ENCODE measurements at places on chromosomes 2 and 18.

GRCh38 chr2:127609031-127609751 lies 36.8 kb upstream of the GPR17 start:
- no peak for DNase-seq

DNA sequence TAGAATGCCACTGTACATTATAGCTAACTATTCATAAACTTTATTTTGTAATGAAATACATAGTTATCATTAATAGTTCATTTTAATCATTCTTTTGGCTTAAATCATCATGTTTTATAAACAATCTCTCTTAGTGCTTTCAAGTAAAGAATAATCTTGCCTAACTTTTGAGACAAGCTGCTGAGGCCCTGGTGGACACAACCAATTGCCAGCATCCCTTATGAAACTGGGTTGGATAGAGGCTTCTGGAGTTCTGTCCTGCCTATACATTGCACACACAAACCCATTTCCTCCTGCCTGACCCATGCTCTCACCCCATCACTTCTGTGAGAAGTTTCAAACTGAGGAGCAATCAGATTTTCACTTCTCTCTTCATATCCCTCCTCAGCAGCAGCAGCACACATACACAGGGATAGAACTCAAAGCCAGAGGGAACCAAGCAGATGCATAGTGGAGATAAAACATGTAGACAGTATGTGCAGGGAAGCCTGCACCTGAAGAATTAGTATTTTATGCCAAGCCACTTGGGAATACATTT lies 450.0 kb upstream of the SLC14A2 start:
- DNase-seq = no peak

DNA sequence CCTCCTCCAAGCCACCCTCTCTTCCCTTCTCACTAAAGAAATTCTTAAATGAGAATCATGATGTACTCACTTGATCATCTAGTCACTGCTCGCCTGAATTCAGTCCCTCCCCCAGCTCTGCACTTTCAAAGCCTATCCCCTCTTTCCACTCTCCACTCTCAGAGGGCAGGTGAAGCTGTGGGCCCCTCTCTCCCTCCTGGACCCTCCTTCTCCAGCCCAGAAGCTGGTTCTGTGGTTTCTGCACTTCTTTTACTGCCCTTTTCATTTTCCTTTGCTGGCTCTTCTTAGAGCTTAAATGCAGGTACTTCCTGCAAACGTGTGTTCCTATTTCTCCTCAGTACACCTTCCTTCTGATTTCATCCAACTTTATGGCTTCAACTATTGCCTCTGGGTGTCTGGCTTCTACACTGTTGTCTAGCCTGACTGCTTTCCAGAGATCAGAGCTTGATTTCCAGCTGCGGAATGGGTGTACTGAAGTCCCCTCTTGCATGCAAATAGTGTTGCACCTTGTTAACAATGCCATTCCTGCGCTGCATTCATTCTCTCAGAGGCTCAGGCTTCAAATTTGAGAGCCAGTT lies 15.3 kb upstream of the TXNDC2 start:
- no peak for DNase-seq

DNA sequence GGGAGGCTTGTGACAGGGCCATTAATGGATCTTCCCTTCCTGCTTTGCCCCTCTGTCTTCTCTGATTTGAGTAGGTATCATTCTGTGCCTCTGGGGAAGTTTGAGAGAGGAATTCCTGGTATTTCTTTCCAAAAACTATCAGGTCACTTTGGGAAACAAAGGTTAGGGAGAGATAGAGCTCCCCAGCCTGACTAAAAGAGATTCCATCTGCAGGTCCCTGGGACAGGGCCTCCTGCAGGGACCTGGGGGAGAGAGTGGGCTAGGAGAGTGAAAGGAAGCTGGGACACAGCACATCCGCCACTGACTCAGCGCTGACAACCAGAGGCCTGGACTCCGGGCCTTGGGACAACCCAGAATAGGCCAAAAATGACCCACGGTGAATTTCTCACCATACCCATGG lies 6.4 kb downstream of the GALNT14 start:
- no peak for DNase-seq

GRCh38 chr18:10259901-10260300 lies 194.5 kb upstream of the APCDD1 start:
- DNase-seq = no peak

DNA sequence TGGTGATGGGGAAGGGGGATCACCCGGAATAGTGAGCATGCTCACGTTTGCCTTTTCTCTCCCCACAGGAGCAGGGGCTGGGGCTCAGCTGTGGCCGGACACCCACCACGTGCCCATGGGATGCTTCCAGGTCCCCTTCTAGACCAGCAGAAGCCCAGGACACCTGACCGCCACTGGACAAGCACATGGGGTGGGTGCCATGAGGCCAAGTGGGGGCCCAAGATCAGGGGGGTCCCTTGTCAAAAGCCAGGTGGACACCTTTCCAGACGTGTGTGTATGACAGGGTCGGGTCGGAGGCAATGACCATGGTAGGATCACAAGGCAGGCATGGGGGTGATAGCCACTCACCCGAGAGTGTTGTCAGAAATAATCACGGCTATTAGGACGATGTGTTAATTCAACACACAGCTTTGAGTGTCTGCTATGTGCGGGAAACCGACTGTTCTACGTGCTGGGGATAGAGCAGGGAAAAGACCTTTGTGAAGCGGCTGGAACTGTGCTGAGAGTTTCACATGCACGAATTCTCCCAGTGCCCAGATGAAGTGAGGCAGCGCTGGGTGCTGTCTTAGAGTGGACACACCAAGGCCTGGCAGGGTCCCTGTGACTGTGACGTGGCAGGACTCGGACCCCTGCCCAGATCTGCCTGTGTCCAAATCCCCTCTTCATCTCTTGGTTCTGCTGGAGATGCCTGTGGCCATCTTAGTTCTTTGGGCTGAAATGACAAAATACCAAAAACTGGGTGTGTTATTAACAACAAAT lies 244.7 kb downstream of the NDUFA10 start:
- DNase-seq = no peak

DNA sequence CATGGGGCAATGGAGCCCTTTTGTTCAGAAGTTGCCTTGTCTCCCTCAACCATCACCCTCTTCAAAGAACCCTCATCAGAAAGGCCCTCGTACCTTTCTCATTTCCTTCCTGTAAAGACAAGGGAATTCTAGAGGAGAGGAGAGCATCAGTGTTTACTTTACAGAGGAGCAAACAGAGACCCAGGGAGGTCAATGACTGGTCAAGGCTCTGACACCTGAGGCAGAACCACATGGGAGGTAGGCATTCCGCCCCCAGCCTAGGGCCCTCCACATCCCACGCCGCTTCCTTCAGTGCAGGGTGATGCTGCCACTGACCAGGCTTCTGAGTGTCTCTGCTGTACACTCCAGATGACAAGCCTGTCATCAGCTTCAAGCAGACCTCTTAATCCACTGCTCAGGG lies 104.7 kb downstream of the NRP2 start:
- no peak for DNase-seq

- DNase-seq = no peak
These were observed 280.7 kb upstream of the VWC2L start for GRCh38 chr2:214130114-214130513.

GRCh38 chr2:205806143-205806905 lies 124.0 kb downstream of the NRP2 start:
- no peak for DNase-seq

- DNase-seq = no peak
These were observed 1037.2 kb upstream of the ACVR2A start for GRCh38 chr2:146807568-146808168.

DNA sequence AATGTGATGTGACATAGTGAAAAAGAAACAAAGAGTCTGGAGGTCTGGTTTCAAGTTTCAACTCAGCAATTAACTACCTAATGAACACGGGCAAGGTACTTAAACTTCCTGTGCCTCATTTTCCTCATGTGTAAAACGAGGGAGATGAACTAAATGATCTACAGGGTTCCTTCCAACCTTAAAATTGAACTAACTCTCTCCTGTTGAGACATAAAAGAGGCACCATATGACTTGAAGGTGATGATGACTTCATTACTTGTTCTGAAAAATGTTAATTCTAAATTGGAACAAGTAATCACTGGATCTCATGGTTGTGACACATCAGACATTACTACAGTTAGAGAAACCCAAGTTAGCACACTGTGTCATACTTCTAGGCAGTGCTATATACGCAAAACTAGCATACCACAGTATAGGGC lies 8.9 kb upstream of the REL start:
- DNase-seq = no peak

GRCh38 chr2:15122915-15123314 lies 438.2 kb downstream of the NBAS start:
- DNase-seq = no peak

DNA sequence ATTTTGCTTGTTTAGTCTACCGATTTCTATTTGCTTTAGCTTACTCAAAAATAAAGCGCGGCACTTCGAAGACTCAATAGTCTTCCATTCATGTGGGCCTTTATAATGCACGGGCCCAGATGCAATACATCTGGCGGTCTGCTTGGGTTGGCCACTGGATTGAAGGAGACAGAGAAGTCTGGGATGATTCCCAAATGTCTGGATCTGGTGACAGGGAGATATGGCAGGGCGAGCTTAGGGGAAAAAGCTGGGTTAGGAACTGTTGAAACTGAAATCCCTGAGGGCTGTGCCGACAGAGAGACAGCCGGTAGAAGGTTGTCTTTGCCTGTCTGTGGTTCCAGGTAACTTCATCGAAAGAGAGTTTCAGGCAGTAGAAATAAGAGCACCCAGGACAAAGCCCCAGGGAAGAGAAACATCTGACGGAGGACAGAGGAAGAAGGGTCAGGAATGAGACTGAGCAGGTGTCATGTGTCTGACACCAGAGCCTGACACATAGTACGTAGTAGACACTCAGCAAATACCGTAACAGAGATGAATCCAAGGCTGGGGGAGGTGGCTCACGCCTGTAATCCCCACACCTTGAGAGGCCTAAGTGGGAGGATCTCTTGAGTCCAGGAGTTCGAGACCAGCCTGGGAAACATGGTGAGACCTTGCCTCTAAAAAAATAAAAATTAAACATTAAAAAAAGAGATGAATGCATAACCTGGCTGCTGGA lies 13.6 kb downstream of the CLUL1 start:
- DNase-seq = no peak

- no peak for DNase-seq
These were observed 52.8 kb downstream of the SLC35F5 start for GRCh38 chr2:113703386-113704299.

- DNase-seq = no peak
These were observed 339.8 kb downstream of the DYSF start for GRCh38 chr2:71792926-71793761.

DNA sequence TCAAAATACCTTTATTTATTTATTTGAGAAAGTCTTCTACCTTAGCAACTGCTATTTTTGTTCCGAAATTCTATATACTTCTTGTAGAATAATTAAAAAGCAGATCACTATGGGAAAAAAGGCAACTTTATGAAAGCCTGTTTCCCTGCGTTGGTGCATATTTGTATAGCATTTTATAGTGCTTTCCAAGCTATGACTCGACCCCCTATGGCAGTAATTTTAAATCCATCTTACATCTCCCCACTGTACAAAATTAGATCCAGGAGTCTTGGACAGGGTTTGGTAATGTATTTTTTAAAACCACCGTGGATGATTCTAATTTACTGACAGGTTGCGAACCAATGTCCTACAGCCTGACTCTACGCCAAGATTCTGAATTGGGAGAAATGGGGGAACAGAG lies 10.1 kb downstream of the TANK start:
- no peak for DNase-seq

- DNase-seq = no peak
These were observed 178.3 kb upstream of the GATA6 start for GRCh38 chr18:21991081-21991534.

GRCh38 chr2:133682347-133682746 lies 114.1 kb upstream of the NCKAP5 start:
- no peak for DNase-seq

DNA sequence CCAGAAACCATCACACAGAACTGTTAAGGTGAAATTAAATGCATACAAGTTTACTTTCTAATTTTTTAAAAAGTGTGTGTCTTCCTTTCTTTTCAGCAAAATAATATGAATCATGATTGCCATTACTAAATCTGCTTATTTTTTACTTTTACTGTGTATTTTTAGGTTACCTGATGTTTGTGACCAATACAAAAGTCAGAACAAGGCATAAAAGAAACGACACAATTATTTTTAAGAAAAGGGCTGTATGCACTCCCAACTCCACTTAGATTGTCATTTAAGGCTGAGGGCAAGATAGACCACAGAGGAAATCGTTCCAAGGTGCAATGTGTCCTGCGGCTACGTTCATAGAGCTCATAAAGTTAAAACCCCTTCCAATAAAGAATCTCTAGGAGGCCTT lies 797.0 kb downstream of the TDRD15 start:
- DNase-seq = no peak

- no peak for DNase-seq
These were observed 57.8 kb upstream of the IGFBP2 start for GRCh38 chr2:216575465-216575864.

GRCh38 chr2:9307535-9307934 lies 100.9 kb downstream of the ASAP2 start:
- DNase-seq = no peak

DNA sequence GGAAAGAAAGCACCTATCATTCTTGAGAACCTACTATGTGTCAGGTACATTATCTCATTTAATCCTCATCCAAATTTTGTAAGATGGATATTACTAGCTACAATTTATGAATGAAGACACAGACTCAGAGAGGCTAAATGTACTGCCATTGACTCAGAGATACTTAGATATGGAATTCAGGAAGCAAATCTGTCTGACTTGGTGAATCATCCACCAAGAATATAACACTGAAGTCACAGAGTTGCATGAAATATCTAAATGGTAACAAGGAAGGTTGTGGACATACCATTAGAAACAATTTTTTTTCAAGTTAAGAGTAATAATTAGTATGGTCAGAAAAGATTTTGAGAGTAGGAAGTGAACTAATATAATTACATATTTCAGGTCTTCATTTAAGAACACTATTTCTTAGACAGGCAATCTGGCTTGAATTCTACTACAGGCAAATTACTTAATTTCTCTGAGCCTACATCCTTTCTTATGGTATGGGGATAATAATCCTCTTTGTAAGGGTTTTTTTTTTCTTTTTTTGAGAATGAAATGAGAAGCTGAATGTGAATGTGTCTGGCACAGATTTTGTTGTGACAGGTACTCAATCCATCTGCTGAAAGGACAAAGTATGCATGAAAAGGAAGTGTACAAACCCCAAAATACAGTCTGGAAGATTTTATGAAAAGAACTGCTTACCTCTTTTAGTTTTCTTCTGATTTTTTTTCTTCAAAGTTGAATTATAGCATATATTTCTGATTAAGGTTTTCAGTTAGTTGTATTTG lies 14.8 kb upstream of the C2orf66 start:
- no peak for DNase-seq

Measured in T-helper 1 cell (primary cell).